Tongue (tissue), 3 donors: ENCODE measurements at places on chromosomes 3 and 15. TPM values are rescaled to one million over a fixed set of nuclear protein-coding genes. Genes with fewer than 3 reads are reported as not detected.

BFSP2 gene
- not detected for total RNA-seq

ITIH1 gene
- not detected for total RNA-seq

GPR176 gene
- 4.1 TPM for total RNA-seq

MYO1E gene
- 66.6 TPM for total RNA-seq
